IMR-90 (cell line): ENCODE measurements at places on chromosomes 1 and 21. TPM values are rescaled to one million over a fixed set of nuclear protein-coding genes. Genes with fewer than 3 reads are reported as not detected.
A peak's percentile ranks its signal among the peaks of the same experiment; 100 is the strongest.

DNA sequence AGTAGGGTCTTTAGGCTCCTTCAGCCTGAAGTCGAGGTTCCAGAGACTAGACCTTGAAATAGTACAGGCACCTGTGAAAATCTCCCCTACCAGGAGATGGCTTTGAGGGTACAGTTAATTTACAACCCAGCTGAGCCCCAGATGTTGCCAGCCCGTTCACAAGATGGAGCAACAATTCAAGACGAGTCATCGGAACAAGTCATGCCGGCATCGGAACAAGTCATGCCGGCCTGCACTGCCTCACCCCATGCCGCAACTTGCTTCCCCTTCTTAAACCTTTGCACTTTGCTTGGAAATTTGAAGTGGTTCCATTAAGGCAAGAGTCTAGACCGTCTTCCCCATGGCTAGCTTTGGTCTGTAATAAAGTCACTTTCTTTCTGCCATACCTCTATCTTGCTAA, 16.0 kb downstream of the HHAT start:
- DNase-seq, result no peak

The IFI44L gene
- 0.13 and 0.19 TPM in 2 replicates for polyA plus RNA-seq

- peak; percentile 71 for DNase-seq
Observed at GRCh38 chr1:178324003-178324402, 172.8 kb downstream of the CLEC20A start.

DNA sequence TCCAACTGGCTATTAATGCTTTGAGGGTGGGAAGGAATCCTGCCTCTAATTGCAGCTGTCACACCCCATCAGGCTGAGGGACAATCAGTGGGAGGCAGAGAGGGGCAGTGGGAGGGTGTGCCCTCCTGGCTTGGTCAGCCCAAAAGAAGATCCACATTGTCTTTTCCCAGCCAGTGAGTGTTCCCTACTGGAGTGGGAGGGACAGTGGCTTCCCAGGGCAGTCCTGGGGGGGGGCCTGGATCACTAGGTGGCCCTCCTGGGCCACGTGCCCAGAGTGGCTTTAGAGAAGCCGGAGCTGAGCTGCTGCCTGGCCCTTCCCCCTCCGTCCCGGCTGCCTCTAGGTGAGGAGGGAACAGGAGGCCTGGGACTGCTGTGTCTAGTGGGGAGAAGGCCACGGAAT, 14.0 kb downstream of the INKA2 start:
- no peak for DNase-seq

- DNase-seq, result peak; percentile 78
Observed at GRCh38 chr1:241531195-241532161, 700 bp upstream of the KMO start.

- no peak for DNase-seq
Observed at GRCh38 chr1:239952348-239953308, 139.1 kb upstream of the FMN2 start.

- no peak for DNase-seq
Observed at GRCh38 chr1:190178827-190179226, 298.8 kb downstream of the BRINP3 start.

DNA sequence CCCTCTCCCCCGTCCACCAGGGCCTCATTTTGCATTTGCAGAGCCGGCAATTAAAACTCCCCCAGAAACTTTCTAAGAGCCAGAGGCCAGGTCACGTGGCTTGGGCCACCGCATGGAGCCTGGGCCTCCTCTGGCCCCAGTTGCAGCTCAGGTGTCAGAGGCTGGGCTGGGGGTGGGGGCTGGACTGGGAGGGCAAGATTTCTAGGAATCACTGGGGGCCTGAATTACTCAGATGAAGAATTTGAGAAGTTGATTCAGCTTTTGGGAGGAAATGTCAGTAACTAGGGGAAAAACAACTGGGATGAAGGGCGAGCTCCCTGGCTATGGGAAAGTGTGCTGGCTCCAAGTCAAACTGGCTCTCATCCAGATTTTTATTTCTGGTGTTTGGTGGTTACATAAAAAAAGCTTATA, 151.0 kb downstream of the CDC7 start:
- DNase-seq, result peak; percentile 56

GRCh38 chr1:16631248-16632043, 18.1 kb upstream of the NBPF1 start:
- no peak for DNase-seq

- DNase-seq, result no peak
Observed at GRCh38 chr1:169367096-169367685, 406 bp downstream of the NME7 start.

The PI4KB gene
- polyA plus RNA-seq, result 82.4 and 91.5 TPM in 2 replicates

DNA sequence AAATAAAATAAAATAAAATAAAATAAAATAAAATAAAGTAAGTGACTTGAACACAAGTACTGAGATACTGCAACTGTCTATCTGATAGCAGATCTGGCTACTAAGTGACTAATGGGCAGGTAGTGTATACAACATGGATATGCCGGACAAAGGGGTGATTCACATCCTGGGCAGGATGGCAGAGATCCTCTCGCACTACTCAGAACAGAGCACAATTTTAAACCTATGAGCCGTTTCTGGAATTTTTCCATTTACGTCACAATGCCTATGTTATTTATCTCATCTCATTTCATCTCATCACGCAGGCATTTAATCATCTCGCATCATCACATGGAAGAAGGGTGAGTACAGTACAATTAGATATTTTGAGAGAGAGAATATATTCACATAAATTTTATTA, 233.3 kb upstream of the COA6 start:
- DNase-seq, result peak; percentile 92

The CHRM3 gene
- not detected in 2 replicates for polyA plus RNA-seq

- DNase-seq, result peak; percentile 10
Observed at GRCh38 chr1:222618001-222618879, at the start of gene MIA3. TSS of gene MIA3 (plus strand) at chr1:222618097. CDS start at chr1:222618111, 14 bp downstream.

The ADGRL2 gene
- polyA plus RNA-seq, result 13.6 and 17.0 TPM in 2 replicates

- no peak for DNase-seq
Observed at GRCh38 chr1:175377394-175377793, 184.8 kb upstream of the KIAA0040 start.

The C8A gene
- polyA plus RNA-seq, result not detected in 2 replicates

The CYP4X1 gene
- polyA plus RNA-seq, result not detected in 2 replicates

GRCh38 chr1:106846656-106847055, 209.8 kb upstream of the PRMT6 start:
- DNase-seq, result no peak

DNA sequence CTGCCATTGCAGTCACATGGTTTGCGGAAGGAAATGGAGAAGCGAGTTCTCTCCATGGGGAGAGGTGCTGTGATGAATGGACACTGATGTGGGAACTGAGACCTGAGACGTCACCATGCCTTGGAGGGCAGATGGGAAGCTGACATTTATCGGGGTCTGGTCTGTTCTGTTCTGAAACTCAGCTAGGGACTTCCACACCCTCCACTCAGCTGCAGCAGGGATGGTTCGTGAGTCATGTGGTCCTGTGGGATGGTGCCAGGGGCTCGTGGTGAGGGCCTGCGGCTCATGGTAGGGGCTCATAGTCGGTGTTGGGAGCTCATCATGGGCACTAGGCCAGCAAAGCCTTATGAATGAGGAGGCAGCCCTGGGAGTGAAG, 6.1 kb downstream of the GPR137B start:
- peak; percentile 43 for DNase-seq

The NPHS2 gene
- polyA plus RNA-seq, result not detected in 2 replicates

The OR10J1 gene
- polyA plus RNA-seq, result not detected in 2 replicates

DNA sequence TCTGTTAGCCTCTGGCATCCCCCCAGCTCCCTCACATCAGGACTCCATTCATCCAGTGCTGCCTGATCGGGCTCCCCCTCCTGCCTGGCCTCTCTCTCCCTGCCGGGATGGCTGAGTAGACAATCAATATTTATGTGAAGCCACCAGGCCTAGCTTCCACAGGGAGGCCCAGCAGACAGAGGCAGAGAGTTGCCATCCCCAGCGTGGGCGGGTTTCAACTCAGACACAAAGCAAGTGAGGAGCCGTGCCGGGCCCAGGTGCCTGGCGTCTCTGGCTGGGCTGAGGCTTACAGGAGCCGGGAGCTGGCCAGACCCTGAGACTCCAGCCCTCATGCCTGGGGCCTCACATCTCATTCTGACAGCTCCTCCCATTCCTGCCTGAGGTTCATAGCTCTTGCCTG, 34.5 kb upstream of the ATP2B4 start:
- peak; percentile 42 for DNase-seq

- DNase-seq, result peak; percentile 92
Observed at GRCh38 chr21:36203603-36203889, 46.9 kb downstream of the DOP1B start.

DNA sequence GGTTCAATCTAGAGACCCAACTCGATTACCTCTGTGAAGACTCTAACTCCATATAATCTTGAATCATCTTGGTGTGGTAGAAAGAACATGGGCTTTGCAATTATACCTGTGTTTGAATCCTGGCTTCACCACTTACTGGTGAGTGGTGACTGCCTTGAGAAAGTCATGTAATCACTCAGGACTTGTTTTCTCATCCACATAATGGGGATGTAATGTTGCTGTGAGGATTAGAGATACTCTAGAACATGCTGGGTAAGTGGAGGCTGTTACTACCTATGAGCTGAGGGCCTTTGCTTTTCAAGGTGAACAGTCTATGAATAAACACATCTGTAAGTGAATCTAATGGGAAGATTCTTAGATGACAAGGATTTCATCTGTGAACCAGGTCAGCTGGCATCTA, 2.6 kb upstream of the DYRK1A start:
- no peak for DNase-seq
